ENCODE measurements at places on chromosomes 12 and 14.

DNA sequence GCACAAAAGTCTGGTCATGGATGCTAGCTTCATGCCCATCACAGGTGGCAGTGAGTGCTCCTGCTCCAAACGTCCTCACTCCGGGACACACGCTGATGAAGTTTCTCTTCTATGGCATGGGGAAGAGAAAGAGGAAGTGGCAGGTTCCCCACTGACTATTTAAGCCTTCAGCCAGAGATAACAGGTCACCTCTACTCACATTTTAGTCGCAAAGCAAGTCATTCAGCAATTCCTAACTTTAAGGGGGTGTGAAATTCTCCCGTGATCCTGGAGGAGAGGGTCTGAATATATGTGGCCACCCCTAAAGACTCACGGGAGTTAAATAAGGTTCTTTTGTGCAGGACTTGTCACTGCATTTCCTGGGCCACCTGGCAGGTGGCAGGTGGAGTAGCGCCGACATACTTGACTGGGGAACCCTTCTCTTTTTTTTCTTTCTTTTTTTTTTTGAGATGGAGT is 18.8 kb upstream of the RCOR1 start:
- no peak for DNase-seq

- DNase-seq = no peak
Observed at GRCh38 chr14:105053996-105054395, 11.2 kb downstream of the GPR132 start.

GRCh38 chr12:110038741-110039084 is 9.6 kb downstream of the C12orf76 start:
- DNase-seq = no peak

DNA sequence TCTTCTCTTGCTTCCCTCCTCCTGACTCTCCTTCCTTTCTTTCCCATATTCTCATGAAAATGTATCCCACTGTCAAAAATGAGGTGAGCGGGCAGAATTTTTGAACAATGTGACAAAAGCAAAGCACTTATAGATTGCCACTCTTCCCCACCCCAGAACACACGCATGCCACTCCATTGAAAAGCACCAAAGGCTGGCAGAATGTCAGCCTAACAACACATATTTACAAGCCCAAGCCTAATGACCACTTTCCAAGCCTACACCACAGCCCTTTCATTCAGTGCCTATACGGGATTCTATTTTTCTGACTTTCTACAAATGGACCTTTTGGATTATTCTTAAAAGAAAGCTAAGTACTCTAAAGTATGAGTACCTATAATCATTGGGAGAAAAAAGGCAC is 62.9 kb upstream of the METAP2 start:
- DNase-seq = no peak

GRCh38 chr14:88998027-88998426 is 173.6 kb downstream of the TTC8 start:
- no peak for DNase-seq

- no peak for DNase-seq
Observed at GRCh38 chr14:58297412-58297761, 968 bp upstream of the ARID4A start.

GRCh38 chr12:126708492-126708896 is 1558.5 kb upstream of the TMEM132C start:
- DNase-seq = no peak

- DNase-seq = no peak
Observed at GRCh38 chr14:22105006-22105623, 431.5 kb upstream of the OR4E1 start.

DNA sequence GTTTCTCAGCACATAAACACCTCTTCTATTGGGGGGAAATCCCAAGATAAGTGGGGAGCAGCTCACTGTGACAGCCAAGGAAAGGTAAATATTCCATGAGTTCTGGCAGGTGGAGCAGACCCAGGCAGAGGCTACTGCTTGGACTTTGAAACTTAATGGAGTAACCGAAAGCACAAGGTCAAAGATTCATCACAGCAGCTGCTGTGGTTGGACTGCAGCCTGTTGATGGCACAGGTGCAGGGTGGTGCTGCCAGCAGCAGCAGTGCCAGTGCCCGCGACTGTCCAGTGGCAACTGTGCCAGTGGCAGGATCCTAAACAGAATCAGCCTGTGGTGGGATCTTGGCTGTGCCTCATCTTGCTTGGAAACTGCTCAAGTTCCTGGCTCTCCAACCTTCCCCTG is 81.4 kb upstream of the ARID2 start:
- DNase-seq = no peak

- DNase-seq = no peak
Observed at GRCh38 chr14:105050551-105050897, 14.7 kb downstream of the GPR132 start.

- DNase-seq = no peak
Observed at GRCh38 chr14:75022655-75023054, 19.9 kb downstream of the EIF2B2 start.

DNA sequence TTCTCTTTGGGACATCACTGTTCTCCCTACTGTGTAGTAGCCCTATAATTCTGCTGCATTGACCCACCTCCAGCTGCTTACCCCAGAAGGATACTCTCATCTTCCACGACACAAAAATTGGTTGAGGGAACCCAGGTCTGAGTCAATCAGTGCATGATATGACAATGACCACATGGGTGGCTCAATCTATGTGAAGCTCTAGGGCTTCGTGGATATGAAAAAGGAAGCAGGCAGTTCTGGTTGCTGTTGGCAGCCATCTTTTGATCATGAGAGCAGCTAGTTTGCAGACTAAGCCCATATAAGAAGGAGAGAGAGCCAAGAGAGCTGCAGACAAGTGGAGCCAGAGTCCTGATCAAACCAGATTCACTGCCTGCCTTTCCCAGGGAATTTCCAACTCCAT is 57.9 kb downstream of the AVPR1A start:
- DNase-seq = no peak

- no peak for DNase-seq
Observed at GRCh38 chr12:111185889-111186227, 183.0 kb downstream of the PHETA1 start.

- DNase-seq = no peak
Observed at GRCh38 chr12:105077435-105077834, 6.8 kb downstream of the ALDH1L2 start.

DNA sequence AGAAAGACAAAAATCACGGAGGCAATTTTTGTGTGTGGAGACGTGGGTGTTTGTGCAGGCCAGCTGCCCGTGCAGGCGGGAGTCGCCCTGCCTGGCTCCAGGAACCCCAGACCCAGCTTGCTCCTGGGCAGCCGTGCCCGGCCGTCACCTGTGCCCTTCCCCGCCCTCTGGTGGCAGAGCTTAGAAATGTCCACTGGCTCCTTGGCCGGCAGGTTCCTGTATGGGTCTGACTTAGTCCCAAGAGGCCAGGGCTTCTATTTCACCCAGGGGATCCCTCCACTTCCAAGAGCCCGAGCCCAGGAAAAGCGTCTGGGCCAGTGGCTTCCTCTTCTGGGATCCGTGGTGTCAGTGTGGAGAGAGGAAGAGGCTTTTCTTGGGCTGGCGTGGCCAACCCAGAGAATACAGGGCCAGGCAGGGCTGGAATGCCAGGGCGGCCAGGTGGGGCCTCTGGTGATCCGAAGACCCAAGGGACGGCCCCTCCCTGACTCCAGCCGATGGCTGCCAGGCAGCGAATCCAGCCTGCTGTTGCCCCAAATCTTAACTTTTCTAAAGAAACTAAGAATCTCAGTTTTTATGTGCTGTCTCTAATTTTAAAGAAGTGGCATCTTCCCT is 120.9 kb downstream of the TMEM132C start:
- DNase-seq = no peak

DNA sequence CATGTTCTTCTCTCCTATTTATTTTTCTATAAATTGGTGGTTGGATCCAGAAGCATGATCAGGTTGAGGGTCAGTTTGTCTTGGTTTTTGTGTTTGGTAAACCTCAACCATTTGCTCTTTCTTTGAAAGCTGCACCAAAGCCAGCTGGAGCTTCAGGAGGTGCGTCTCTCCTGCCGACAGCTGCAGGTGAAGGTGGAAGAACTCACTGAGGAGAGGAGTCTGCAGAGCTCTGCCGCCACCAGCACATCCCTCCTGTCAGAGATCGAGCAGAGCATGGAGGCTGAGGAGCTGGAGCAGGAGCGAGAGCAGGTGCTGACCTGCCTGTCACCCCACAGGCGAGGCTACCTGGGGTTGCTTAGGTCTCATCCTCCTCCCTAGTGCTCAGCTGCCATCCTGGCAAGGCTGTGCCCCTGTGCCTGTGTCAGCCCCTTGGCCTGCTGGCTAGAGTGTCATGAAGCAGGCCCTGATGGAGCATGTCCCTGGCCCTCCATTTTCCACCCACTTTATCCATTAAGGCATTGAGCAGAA is 45.0 kb downstream of the RAB35 start:
- DNase-seq = no peak

GRCh38 chr12:92035477-92035876 is 110.2 kb downstream of the BTG1 start:
- no peak for DNase-seq

DNA sequence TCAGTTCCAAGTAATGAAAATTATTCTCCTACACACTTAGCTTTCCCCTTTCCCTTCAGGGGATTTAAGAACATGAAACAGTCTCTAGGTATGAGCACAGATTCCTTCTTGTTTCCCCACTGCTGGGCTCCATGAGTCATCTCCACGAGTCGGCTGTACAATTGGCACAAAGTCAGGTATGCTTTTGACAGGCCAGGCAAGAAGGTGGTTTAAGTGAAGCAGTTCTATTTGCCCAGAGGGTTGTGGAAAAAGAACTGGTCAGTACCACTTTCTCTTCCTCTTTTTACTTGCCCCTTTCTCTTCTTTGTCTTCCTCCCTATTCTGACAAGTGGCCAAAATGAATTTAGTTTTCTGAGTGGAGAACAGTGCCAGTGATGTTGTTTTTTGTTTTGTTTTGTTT is 16.3 kb downstream of the DYNC1H1 start:
- DNase-seq = no peak

DNA sequence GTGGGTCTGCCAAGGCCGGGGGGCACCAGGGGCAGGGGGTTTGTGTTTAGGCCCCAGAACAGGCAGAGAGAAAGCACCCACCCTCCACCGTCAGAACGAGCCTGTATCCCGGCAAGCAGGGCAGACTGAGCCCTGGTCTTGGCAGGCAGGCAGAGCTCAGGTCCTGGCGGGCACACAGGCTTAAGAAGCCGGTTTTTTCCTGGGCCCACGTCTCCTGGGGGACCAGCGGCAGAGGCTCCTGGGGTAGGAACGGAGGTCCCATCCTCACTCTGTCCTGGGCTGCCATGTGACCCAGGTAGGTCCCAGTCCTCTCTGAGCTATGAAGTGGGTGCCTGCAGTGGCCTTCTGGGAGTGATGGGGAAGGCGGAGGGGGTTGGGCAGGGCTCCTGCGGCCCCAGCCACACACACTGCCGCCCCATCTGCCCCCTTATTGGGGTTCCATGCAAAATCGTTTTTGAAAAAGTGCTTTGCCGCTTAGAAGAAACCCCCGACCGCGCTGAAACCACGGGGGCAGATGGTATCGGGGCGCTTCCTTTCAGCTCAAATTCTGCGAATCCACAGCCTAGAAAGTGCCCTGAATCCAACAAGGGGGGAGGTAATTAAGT is 24.2 kb downstream of the SH2B3 start:
- DNase-seq = no peak

GRCh38 chr14:42335918-42336317 is 729.2 kb downstream of the LRFN5 start:
- no peak for DNase-seq

DNA sequence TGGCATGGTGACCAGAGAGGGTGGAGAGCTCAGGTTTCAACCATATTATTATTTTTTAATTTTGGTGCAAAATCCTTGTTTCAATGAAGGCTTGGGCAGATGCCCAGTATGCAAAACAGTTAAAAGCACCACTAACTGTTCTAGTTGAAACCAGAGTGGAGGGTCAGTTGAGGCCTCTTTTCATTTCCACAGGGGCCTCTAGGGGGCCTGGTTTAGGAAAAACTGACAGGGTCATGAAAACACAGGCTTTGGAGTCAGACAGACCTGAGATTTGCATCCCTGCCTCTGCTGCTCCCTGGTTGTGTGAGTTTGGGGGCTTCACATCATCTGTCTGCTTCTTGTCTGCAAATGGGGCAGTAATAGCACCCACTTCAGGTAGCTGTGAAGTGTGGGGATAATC is 3.3 kb upstream of the RPH3A start:
- no peak for DNase-seq

GRCh38 chr14:59130462-59130861 is 58.0 kb upstream of the DAAM1 start:
- DNase-seq = no peak

DNA sequence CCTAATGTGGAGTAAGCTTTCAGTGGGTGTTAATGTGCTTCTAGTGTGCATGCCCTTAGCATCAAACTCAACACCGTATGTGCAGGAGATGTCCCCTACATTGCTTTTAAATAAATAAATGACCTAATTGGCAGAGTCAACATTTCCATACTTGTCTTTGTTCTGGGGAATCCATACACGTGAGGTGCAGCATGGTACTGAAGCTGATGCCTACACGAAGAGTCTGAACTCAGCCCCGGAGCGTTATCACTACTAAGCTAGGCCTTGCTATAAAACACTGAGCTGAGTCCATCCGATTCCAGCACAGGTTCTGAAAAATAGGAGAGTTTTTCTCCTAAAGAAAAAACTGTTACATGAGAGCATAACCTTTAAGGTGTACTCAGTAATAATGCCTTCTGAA is 125.0 kb upstream of the DYRK2 start:
- no peak for DNase-seq

DNA sequence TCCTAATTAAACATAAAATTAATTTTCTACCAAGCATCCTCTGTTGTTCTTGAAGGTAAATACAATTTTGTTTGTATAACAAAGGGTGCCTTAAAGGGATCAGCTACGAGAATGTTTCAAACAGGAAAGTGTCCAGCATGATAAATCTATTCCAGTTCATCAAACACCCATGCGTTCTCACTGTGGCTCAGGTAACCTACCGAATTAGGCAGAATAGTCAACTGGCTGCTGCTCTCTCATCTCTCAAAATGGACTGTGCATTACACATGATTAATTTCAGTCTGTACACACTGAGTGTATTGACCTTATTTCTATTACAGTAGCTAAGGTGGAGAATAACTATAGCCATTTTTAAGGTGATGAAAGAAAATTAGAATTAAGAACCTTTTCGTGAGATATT is 127.5 kb upstream of the RMST start:
- no peak for DNase-seq

GRCh38 chr14:91126761-91127160 is 12.9 kb downstream of the DGLUCY start:
- no peak for DNase-seq

GRCh38 chr12:1559676-1560091 is 34.7 kb downstream of the FBXL14 start:
- DNase-seq = no peak

- no peak for DNase-seq
Observed at GRCh38 chr12:114888928-114889584, 205.1 kb upstream of the TBX3 start.

GRCh38 chr12:9796346-9796745 is 30.9 kb upstream of the KLRF1 start:
- no peak for DNase-seq

Measured in cortex of kidney (tissue), 1 donor.